ENCODE measurements at places on chromosomes 5 and 9.

DNA sequence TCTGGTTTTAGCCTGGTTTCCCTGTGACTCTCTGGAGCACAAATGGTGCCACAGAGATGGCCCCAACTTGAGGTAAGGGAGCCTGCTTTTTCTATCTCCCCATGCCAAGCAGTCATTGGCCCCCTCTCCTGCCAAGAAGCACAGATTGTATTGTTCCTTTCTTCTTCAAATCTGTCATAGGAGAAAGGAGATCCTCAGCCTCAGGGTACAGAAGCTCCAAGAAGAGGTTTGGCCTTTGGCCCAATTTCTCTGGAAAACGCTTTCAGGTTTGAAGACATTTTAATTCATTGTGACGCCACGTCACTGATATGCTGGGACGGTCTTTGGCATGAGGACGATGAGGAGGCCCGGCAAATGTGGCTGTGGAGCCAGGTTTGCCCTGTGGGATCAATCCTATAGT lies 29.2 kb upstream of the PANK3 start:
- no peak for DNase-seq

GRCh38 chr5:57778501-57779091 lies 296.0 kb upstream of the ACTBL2 start:
- DNase-seq = peak; percentile 43

DNA sequence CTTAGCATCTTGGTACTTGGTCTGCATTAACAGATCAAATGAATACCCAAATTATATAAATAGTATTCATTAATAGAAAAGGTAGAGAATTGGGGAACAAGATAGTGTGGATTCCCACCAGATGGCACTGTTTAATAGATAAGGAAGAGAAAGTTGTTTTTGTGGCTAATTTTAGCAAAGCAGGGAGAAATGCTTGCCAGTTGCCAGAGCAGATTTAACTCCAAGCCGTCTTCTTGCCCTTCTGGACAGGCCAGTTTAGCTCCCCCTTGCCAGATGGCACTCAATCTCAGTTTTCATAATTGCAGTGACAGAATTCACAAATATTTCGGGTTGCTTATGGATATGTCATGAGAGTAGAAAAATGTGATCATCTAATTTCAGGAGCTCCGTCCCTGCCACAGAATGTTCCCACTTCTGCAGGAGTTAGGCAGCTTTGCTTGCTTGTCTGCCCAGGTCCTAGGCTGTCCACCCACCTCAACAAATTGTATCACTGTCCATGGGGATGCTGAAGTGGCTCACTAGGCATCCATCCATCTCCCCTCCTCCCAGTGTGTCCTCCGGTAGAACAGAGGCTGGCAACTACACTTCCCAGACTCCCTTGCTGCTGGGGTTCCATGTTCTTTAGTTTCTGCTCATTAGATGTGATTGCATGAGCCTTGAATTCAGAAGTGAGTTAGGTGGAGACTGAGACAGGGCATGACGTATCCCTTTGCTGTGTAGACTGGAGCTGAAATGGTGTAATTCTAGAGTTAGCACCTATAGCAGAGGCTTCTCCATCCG lies 11.8 kb upstream of the HEXB start:
- DNase-seq = peak; percentile 52

DNA sequence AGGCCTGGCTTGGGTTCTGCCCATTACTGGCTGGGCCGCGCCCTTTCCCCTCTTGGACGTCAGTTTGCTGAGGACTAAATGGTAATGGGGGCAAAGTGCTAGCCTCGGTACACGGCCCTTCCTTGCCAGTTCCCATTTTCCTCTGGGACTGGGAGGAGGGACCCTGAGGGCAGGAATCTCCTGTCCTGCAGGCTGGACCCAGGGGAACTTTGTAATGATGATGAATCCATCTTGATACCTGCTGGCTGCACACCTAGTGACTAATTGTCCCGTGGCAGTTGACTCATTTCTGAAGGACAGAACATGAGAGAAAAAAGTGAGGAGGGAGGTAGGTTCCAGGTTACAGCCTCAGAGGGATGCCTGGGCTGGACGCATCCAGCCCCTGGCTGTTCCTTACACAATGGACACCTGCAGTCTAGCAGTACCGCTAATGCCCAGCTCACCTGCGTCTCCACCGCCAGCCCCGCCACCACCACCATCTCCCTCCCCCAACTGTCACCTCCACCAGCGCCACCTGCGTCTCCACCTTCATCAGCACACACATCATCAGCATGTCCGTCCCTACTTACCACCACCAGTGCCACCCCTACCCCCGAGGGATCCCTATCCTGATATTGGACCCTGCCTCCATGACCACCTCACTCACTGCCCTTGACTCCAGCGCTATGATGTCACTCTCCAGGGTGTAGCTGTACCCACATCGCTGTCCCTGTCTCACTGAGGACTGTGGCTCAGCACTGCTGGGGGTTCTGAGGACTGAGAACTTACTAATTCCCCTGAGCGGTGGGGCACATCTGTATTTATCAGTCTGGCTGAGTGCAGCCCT lies 4.3 kb downstream of the CDHR2 start:
- DNase-seq = no peak

GRCh38 chr5:128896675-128897074 lies 68.6 kb upstream of the SLC27A6 start:
- no peak for DNase-seq

- no peak for DNase-seq
Observed at GRCh38 chr9:77999231-77999631, 32.4 kb downstream of the GNAQ start.

- DNase-seq = no peak
Observed at GRCh38 chr5:89471541-89471940, 588.6 kb upstream of the MEF2C start.

GRCh38 chr9:16884952-16885513 lies 14.6 kb upstream of the BNC2 start:
- peak; percentile 61 for DNase-seq

DNA sequence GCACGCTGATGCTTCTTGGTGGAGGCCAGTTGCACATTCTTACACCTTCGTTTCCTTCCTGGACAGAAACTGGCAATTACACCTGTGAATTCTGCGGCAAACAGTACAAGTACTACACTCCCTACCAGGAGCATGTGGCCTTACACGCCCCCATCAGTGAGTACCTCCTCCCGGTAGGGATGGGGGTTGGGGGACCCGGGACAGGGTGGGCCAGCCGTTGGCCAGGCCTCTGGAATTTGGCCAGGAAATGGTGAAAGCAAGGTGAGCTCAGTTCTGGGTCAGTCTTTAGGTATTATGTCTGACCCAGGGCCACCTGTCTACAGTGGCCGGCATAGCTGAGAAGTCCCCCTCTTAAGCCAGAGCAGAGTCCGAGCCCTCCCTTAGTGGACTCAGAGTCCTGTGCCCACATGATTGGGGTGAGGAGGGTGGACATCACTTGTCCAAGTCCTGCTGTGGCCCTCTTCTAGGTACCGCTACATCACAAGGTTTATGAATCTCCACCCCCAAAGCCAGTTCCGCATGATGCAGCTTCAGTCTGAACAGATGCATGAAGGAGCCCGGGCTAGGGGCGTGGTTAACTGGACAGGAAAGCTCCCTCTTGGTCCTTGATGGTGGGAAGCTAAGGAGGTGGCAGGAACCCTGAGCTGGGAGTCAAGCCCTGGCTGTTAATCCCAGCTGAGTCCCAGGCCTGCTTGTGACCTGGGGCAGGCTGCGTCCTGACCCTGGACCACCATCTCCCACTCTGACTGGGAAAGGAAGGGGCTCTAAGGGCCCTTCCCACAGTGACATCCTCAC lies 61.3 kb downstream of the AMBP start:
- DNase-seq = no peak

- DNase-seq = no peak
Observed at GRCh38 chr5:93746406-93747056, 5.1 kb upstream of the POU5F2 start.

GRCh38 chr9:114395334-114395617 lies 7.5 kb upstream of the AKNA start:
- DNase-seq = no peak

- DNase-seq = peak; percentile 80
Observed at GRCh38 chr5:140926443-140927227, 536 bp downstream of the PCDHAC1 start.

- DNase-seq = no peak
Observed at GRCh38 chr5:58834242-58835225, 251.7 kb downstream of the RAB3C start.
